ENCODE measurements at places on chromosomes 6 and 20.

DNA sequence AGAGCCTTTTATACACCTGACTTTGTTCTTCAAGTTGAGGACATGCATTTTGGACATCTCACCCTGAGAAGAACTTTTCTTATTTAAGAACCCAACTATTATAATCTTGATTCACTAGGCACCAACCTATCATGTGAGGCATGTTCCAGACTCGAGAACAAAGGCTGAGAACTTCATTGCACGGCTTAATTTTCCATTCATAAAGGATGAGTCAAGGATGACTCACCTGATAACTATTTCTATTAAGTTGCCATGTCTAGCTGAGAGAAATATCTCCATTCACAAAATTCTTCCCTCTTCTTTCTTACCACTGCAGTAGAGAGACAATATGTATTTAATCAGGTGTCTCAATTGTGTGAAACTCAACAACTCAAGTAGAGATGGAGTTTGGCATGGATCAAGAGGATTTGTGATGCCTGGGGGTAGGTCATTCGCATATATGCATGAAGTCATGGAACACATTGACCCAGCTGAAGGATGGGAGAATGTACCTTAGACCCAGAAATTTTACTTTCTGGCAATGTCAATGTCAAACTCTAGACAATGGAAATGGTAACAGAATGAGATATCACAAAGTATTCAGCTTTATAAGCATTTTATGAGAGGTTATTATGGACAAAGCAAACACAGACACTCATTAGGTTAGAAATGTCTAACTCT, 208.7 kb upstream of the PRND start:
- DNase-seq = peak; percentile 80

GRCh38 chr6:163756079-163756478, 341.6 kb downstream of the QKI start:
- DNase-seq = no peak

DNA sequence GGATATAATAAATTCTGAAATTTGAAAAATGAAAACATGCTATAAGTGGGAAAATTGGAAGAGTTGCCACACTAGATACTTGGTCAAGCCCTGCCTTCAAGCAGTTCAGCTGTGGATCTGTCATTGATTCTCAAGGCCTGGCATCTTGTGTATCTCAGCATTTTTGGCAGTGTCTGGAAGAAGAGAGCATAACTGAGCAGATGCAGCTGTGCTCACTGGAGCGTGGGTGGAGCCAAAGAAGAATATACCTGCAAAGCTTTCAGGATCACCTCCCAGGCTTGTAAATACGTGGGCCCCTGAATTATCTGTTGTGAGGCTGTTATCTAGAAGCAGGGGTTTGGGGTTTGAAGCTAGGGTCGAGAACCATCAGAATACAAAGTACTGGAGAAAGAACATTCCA, 31.3 kb upstream of the CHD6 start:
- no peak for DNase-seq

GRCh38 chr20:44901974-44902373, 7.9 kb upstream of the PABPC1L start:
- no peak for DNase-seq

DNA sequence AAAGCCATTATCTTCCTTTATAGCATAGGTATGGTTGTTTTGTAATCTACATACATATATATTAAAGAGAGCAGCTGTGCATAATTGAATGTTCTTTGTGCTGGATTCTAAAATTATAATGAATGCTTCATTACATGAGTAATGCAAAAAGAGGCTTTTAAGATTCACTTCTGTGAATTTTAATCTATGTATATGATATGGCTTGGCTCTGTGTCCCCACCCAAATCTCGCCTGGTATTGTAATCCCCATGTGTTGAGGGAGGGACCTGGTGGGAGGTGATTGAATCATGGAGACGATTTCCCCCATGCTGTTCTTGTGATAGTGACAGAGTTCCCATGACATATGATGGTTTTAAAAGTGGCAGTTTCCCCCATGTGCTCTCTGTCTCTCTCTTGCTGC, 255.4 kb downstream of the GRM1 start:
- DNase-seq = no peak

- no peak for DNase-seq
Observed at GRCh38 chr6:17768881-17769280, 62.2 kb upstream of the NUP153 start.

DNA sequence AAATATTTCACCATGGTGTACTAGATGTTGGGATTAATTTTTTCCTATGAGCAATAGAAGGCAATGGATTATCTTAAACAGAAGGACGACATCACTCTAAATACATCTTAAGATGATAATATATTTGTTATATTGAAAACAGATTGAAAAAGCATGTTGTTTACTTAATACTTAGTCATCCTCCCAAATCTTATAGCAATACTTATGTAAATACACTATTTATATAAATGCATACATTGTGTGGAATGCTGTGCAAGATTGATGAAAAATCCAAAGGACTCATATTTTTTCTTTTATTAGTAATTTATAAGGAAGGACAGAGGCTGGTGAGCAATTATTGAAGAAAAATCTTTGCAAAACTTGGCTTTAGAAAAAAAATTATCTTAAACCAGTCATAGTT, 593.5 kb downstream of the MMUT start:
- no peak for DNase-seq

DNA sequence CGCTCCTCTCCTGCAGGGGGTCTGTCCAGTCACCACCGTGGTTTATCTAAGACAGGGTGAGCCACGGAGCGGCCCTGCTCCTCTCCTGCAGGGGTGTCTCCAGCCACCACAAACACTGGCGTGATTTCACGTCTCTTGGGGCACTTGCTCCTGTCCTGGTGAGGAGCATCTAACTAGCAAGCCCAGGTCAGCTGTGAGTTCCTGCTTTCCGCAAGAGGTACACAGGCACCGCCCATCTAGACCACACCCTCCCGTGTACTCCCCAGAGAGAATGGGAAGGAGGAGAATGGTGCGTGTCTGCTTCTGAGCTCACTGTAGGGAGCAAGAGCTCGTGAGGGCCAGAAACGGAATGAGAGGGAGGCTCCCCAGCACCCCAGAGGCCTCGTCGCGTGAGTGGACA, 40.7 kb downstream of the DACT2 start:
- DNase-seq = no peak

DNA sequence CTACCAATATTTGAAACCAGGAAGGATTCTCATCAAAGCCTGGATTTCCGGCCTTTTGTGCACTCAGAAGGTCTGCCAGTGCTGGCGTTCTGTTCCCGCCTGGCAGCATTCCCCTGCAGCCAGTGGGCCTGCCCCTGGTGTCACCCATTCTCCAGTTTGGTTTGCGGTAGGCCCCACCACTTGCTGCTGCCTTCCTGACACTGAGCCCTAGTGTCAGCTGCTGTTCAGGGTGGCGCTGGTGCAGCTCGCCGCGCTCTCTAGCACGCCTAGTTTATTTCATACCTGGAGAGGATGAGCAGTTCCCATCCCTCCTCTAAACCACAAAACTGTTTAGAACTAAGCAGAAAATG, 9.5 kb downstream of the NPEPL1 start:
- no peak for DNase-seq

DNA sequence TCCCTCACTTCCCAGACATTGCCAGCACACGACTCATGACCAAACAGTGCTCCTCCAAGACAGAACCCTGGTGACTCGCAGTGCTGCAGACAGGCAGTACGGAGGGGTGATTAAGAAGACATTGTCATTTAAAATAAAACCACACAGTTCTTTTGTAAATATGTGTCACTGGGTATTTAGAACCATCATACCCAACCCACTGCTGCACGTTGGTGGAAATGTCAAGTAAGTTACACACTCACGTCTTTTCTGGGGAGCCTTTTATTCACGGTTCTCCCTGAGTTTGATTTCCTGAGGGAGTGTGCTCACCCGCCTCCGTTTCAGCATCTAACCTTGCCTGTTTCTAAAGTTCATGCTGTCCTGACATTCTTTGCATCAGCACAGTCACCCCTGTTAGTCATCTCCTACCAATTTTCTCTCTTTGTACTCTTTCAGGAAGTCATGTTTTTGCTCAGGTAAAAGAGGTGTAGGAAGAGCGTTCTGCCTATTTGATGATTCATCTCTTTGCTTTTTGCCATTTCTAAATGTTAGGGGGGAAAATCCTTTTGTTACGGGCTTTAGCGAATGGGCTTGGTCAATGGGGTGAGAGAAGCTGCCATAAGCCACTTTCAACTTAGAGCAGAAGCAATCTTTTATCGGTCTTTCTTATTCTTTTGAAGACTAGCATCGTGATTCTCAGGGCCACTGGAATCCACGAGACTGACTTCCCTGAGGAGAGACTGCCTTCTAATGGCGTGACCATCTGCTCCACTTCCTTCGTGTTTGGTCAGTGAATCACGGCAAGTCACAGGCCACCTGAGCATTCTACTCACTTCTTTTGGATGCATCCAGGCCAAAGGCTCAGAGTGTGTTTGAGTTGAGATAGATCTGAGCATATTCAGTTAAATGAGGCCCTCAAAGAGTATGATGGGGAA, 512.8 kb upstream of the JARID2 start:
- no peak for DNase-seq

DNA sequence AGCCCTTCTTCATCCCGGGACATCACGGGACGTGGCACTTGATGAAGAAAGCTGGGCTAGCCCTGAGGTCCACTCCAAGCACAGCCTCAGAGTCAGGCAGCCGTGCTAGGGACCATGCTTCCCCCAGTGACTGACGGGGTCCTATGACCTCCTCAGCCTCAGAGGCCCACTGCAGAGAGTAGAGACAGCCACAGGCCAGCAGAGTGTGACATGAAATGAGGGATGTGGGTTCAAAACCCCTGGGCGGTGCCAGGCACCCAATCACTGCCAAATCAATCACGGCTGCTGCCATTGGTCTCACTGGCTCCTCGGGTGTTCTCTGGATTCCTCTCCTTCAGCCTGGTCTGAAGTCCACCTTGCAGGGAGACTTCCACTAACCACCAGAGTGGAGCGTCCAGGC, 197.7 kb upstream of the CDH4 start:
- DNase-seq = no peak

- DNase-seq = no peak
Observed at GRCh38 chr6:38248500-38249234, 391.1 kb downstream of the BTBD9 start.

DNA sequence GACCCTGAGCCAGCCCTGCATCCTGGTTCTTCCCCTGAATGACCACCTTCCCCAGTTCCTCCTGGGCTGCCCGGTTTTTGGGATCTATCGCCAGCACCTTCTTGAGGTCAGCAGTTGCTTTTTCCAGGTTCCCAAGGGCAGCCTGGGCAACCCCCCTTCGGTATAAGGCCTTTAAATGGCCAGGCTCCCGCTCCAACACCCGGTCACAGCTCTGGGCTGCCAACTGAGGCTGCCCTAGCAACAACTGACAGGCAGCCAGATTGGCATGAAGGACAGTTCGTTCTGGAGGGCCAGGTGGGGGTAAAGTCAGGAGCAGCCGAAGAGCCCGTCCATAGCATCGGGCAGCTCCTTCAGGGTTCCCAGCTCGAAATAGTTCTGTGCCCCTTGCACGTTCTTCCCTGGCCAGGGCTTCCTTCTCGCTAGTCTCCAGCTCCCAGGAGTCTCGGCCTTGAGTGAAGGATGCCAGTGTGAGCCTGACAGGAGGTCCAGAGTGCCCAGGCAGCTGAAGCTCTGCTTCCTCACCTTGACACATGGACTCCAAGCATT, 778 bp upstream of the ATF6B start:
- DNase-seq = no peak

GRCh38 chr6:84597238-84597875, 167.0 kb downstream of the TBX18 start:
- no peak for DNase-seq

GRCh38 chr20:35316086-35316485, 23.9 kb upstream of the FAM83C start:
- DNase-seq = no peak

- DNase-seq = no peak
Observed at GRCh38 chr6:17884498-17885478, 102.6 kb downstream of the KIF13A start.

DNA sequence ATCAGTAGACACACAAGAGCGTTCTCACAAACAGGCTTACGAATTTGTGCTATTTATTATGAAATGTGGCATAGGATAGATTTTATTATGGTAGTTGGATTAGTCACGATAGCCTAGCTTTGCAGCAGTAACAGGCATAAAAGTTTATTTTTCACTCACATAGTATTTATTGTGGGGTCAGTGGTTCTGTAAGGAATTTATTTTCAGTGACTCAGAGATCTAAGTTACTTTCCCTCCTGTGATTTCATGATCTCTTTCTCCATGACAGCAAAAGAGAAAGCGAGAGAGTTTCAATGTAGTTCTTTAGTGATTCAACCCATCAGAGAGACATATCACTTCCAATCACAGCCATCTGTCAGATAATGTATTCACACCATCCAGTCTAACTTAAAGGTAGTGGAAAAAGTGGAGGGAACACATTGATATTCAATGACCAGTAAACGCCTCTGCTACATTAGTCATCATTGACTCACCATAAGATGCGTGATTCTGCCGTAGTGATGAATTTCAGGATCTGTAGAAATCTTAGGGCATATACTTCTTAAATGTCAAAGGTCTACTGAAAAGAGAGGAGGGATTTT, 605.5 kb downstream of the HDGFL1 start:
- peak; percentile 96 for DNase-seq

DNA sequence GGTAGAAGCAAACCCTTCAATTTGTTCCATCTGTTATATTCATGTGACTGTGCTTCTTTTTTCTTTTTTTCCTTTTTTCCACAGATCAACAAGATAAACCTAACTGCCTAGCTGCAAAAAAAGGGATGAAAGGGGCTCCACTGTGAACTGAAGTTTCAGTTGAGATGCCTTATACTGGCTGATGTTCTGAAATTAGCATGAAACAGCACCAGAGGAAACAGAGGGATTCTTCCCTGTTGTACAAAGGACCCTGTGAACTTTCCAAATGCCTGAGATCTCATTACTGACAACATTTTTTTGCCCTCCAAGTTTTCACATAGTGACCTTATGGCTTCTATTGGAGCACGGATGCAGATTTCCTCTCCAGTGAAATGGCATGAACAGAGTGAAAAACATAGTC, 302.7 kb upstream of the TFAP2D start:
- no peak for DNase-seq

DNA sequence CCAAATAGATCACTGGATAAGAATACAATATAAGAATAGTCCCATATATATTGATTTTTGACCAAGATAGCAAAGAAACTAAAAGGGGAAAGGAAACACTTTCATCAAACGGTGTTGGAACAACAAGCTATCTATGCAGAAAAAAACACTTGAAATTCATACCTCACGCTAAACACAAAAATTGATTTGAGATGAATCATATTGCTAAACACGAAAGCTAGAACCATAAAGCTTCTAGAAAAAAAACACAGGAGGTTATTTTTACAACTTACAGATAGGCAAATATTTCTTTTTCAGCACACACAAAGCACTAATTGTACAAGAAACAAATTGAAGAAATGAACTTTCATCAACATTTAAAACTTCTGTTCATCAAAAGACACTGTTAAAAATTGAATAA, 36.7 kb upstream of the TMEM14A start:
- no peak for DNase-seq

DNA sequence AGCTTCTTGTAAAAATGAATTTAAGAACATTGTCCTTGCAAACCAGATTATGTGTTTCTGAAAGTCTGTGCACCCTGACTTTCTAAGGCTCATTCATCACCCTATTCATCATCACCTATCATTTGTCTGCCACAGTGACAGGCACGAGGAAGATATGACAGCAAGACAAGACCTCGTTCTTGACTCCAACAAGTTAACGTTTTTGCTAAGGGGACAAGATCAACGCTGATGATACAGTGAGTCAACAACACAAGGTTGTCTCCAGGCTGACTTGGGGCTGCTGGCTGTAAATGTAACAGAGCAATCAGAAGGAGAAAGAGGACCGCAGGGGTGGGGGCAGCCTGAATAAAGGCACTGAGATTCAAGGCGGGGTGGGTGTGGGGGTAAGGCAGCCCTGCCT, 94.2 kb downstream of the FOXC1 start:
- no peak for DNase-seq
